ENCODE measurements at places on chromosomes 13 and 19. TPM values are rescaled to one million over a fixed set of nuclear protein-coding genes. Genes with fewer than 3 reads are reported as not detected.
A peak's percentile ranks its signal among the peaks of the same experiment; 100 is the strongest.

Gene CYP4F3
- 1.0 TPM for total RNA-seq

Gene ZNF681
- 4.5 TPM for total RNA-seq

DNA sequence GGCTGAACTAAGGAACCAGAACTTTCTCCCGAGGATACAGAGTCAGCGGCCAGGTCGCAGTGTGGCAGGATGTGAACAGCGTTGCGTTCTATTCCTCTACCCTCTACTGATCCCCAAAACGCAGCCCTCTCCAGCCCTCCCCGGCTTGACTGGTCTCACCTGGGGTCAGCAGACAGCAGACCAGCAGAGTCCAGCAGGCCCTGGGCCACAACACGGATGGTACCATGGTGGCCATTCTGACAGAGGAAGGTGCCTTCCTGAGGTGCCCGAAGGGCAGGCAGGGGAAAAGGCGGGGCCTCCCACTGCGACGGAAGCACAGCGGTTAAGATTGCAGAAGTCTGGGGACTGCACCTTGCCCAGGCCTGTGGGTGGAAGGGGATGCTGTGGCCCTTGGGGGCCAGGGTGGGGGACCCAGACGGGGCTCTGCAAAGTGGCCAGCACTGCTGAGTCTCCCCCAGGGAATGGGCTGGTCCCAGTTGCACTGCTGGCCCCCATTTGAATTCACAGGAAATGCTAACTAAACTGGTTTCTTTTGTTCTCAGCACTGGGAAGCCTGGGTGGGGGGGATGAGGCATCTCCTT lies at the start of gene ICAM3:
Gene ICAM3, minus strand, starts transcription at position 245 of the 581 bp plus-strand sequence. Its CDS starts 10 bp downstream, at position 235.
- no peaks in the 10 kb centered on the region for H3K36me3 ChIP-seq
- no peaks in the 10 kb centered on the region for H3K27me3 ChIP-seq
- peaks cover under 1% of the 10 kb centered on the region for H3K4me1 ChIP-seq
- DNase-seq = no peak
- no peak within 1 kb of the TSS for H3K27ac ChIP-seq

DNA sequence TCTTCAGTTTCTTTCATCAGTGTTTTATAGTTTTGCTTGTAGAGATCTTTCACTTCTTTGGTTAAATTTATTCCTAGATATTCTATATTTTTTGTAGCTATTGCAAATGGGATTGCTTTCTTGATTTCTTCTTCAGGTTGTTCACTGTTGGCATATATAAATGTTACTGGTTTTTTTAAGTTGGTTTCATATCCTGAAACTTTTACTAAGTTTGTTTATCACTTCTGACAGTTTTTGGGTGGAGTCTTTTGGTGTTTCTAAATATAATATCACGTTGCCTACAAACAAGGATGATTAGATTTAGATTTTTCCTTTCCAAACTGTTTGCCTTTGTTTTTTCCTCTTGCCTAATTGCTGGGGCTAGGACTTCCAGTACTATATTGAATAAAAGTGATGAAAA lies 109.7 kb downstream of the PAN3 start:
- H3K4me3 ChIP-seq = no peak overlapping the region
- no peaks in the 10 kb centered on the region for H3K4me1 ChIP-seq
- DNase-seq = no peak
- H3K27me3 ChIP-seq = no peaks in the 10 kb centered on the region

GRCh38 chr19:8552810-8553209 lies 24.4 kb downstream of the MYO1F start:
- no peaks in the 10 kb centered on the region for H3K27me3 ChIP-seq
- no peaks in the 10 kb centered on the region for H3K36me3 ChIP-seq
- H3K4me1 ChIP-seq = no peaks in the 10 kb centered on the region
- H3K27ac ChIP-seq = no peak overlapping the region
- peak; percentile 42 for DNase-seq
- no peak overlapping the region for H3K4me3 ChIP-seq

- peak; percentile 98 for DNase-seq
- H3K4me1 ChIP-seq = peaks cover 29% of the 10 kb centered on the region
- no peaks in the 10 kb centered on the region for H3K36me3 ChIP-seq
- no peaks in the 10 kb centered on the region for H3K27me3 ChIP-seq
- H3K27ac ChIP-seq = peak overlapping the region; percentile 89
These were observed 750 bp upstream of the SLC27A1 start for GRCh38 chr19:17469481-17470067.

Gene FFAR2
- not detected for total RNA-seq

GRCh38 chr19:12117201-12117970 lies 22.8 kb downstream of the ZNF20 start:
- no peak overlapping the region for H3K27ac ChIP-seq
- no peaks in the 10 kb centered on the region for H3K36me3 ChIP-seq
- peak overlapping the region; percentile 18 for H3K4me3 ChIP-seq
- H3K4me1 ChIP-seq = no peaks in the 10 kb centered on the region

- H3K27me3 ChIP-seq = no peaks in the 10 kb centered on the region
- no peak overlapping the region for H3K4me3 ChIP-seq
- no peaks in the 10 kb centered on the region for H3K36me3 ChIP-seq
- no peak overlapping the region for H3K27ac ChIP-seq
- DNase-seq = no peak
- no peaks in the 10 kb centered on the region for H3K4me1 ChIP-seq
These were observed 379.9 kb downstream of the IRS2 start for GRCh38 chr13:109406376-109406992.

Gene YJEFN3
- 29.3 TPM for total RNA-seq

DNA sequence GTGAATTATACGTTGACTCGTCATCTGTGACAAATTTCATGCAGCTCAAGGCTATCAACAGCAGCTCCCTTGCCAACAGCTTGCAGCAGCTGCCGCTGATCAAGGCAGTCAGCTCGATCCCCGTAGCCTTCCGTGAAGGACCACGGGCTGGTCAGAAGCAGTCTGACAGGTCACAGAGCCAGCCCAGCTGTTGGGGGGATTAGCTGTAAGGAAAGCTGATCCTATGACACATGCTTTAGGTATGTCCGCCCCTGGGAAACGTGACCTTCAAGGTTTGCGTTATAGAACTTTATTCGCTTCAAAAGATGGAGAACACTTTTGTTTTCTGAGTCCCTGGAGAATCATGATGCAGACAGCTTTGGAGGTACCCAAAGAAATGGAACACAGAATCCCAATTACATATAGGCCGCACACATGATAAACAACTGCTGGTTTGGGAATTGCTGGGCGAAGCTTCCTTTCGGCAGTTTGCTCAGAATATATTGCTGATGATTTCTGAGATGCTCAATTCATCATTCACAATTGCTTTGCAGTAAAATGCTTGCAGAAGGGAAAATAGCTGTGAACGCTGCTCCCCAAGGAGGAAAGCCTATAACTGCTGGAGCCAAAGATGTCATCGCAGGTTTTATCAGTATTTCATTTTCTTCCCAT lies 62.6 kb upstream of the USP29 start:
- H3K4me1 ChIP-seq = peaks cover 8% of the 10 kb centered on the region
- H3K27me3 ChIP-seq = no peaks in the 10 kb centered on the region
- peak; percentile 50 for DNase-seq
- no peak overlapping the region for H3K4me3 ChIP-seq
- H3K27ac ChIP-seq = no peak overlapping the region
- H3K36me3 ChIP-seq = no peaks in the 10 kb centered on the region

GRCh38 chr13:20394506-20394905 lies 131.2 kb downstream of the CRYL1 start:
- no peak for DNase-seq
- H3K4me1 ChIP-seq = no peaks in the 10 kb centered on the region
- H3K4me3 ChIP-seq = no peak overlapping the region
- H3K36me3 ChIP-seq = no peaks in the 10 kb centered on the region
- no peak overlapping the region for H3K27ac ChIP-seq

DNA sequence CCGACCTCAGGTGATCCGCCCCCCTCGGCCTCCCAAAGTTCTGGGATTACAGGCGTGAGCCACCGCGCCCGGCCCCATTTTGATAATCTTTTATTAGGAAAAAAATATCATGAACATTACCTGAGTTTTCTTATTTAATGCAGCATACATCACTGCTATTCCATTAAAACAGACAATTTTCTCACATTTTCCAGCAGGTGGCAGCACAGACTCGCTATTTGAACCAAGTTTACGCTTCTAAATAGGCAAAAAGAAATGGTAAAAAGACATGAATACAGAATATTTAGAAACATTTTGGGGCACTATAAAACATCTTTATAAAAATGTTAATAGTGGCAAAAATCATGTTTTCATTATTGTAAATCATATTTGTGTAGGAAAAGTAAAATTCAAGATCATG lies 903.1 kb downstream of the SLITRK6 start:
- H3K4me3 ChIP-seq = no peak overlapping the region
- H3K27ac ChIP-seq = no peak overlapping the region
- H3K4me1 ChIP-seq = no peaks in the 10 kb centered on the region
- peak; percentile 25 for DNase-seq

Gene KLK4
- total RNA-seq = 0.31 TPM

DNA sequence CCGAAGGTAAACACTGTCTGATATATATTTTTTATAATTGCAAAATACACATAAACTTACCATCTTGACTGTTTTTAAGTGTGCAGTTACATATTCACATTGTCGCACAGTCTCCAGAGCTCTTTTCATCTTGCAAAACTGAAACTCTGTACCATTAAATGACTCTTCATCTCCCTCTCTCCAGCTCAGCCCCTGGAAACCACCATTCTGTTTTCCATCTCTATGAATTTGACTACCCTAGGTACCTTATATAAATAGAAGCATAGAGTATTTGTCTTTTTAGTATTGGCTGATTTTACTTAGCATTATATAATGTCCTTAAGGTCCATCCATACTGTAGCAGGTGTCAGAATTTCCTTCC lies 45.8 kb downstream of the LRCH1 start:
- no peak overlapping the region for H3K27ac ChIP-seq
- no peaks in the 10 kb centered on the region for H3K36me3 ChIP-seq
- H3K4me3 ChIP-seq = no peak overlapping the region

Gene PSG1
- total RNA-seq = not detected

Gene APOC4
- not detected for total RNA-seq

- no peaks in the 10 kb centered on the region for H3K4me1 ChIP-seq
- no peak overlapping the region for H3K4me3 ChIP-seq
- no peaks in the 10 kb centered on the region for H3K27me3 ChIP-seq
- no peak for DNase-seq
- no peaks in the 10 kb centered on the region for H3K36me3 ChIP-seq
These were observed 84.9 kb downstream of the ZIC5 start for GRCh38 chr13:99886706-99887105.

DNA sequence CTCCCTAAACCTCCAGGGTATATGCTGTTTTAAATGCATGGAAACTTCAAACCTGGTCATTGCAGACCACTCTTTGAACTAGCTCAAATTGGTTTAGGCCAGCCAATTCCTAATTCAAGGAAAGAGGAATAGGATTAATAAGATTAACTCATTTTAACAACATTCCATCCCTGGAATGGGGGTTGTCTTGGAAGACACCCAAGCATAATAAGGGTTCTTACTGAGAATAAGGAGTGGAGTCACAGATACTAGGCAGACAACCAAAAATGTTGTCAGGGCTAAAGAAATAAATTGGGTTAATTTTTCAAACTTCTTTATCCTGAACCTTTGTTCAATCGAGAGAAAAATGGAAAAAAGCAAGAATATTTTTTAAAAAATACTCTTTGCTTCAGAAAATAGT lies 186.2 kb downstream of the PCDH9 start:
- H3K27me3 ChIP-seq = no peaks in the 10 kb centered on the region
- no peak overlapping the region for H3K27ac ChIP-seq
- no peaks in the 10 kb centered on the region for H3K36me3 ChIP-seq
- no peak for DNase-seq
- peaks cover 7% of the 10 kb centered on the region for H3K4me1 ChIP-seq

- DNase-seq = peak; percentile 32
- peak overlapping the region; percentile 40 for H3K4me3 ChIP-seq
- no peak overlapping the region for H3K27ac ChIP-seq
These were observed 652 bp downstream of the POU4F1 start for GRCh38 chr13:78602561-78603239.

GRCh38 chr13:90751026-90751425 lies 596.5 kb upstream of the MIR17HG start:
- H3K4me1 ChIP-seq = no peaks in the 10 kb centered on the region
- no peak overlapping the region for H3K27ac ChIP-seq
- no peak overlapping the region for H3K4me3 ChIP-seq
- no peaks in the 10 kb centered on the region for H3K27me3 ChIP-seq
- no peaks in the 10 kb centered on the region for H3K36me3 ChIP-seq

Gene VN1R4
- not detected for total RNA-seq

GRCh38 chr19:10079031-10079453 lies 7.1 kb upstream of the SHFL start:
- H3K4me1 ChIP-seq = no peaks in the 10 kb centered on the region
- DNase-seq = no peak
- no peaks in the 10 kb centered on the region for H3K36me3 ChIP-seq
- H3K4me3 ChIP-seq = no peak overlapping the region

GRCh38 chr13:47598340-47598911 lies 402.6 kb downstream of the SUCLA2 start:
- H3K27me3 ChIP-seq = no peaks in the 10 kb centered on the region
- H3K36me3 ChIP-seq = no peaks in the 10 kb centered on the region
- H3K4me1 ChIP-seq = no peaks in the 10 kb centered on the region
- DNase-seq = no peak
- H3K27ac ChIP-seq = no peak overlapping the region

DNA sequence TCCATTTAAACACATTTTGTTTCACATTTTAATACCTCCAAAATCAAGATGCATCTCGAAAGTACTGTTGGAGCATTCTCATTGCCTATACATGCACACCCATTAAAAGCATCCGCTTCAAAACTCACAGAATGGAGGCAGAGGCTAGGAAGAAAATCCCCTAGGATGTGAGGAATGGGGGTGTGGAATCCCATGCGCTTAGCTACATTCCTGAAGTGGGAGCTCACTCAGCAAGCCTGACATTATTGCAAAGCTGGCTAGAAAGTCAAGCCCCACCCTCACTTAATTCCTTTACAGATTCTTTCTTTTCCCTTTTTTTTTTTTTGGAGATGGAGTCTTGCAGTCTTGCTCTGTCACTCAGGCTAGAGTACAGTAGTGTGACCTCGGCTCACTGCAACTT lies 4.6 kb upstream of the FAM32A start:
- no peak for DNase-seq
- H3K36me3 ChIP-seq = no peaks in the 10 kb centered on the region
- no peak overlapping the region for H3K4me3 ChIP-seq
- no peaks in the 10 kb centered on the region for H3K4me1 ChIP-seq
- no peaks in the 10 kb centered on the region for H3K27me3 ChIP-seq

Gene ZNF610
- 11.1 TPM for total RNA-seq

GRCh38 chr13:77928909-77929308 lies 10.3 kb upstream of the EDNRB start:
- H3K4me3 ChIP-seq = no peak overlapping the region
- no peak overlapping the region for H3K27ac ChIP-seq
- H3K27me3 ChIP-seq = no peaks in the 10 kb centered on the region
- no peaks in the 10 kb centered on the region for H3K4me1 ChIP-seq

Gene IZUMO2
- 18.0 TPM for total RNA-seq
